Astrocyte (in vitro differentiated cells and primary cell): ENCODE measurements at places on chromosomes 1 and 21. TPM values are rescaled to one million over a fixed set of nuclear protein-coding genes. Genes with fewer than 3 reads are reported as not detected.
A peak's percentile ranks its signal among the peaks of the same experiment; 100 is the strongest.

DNA sequence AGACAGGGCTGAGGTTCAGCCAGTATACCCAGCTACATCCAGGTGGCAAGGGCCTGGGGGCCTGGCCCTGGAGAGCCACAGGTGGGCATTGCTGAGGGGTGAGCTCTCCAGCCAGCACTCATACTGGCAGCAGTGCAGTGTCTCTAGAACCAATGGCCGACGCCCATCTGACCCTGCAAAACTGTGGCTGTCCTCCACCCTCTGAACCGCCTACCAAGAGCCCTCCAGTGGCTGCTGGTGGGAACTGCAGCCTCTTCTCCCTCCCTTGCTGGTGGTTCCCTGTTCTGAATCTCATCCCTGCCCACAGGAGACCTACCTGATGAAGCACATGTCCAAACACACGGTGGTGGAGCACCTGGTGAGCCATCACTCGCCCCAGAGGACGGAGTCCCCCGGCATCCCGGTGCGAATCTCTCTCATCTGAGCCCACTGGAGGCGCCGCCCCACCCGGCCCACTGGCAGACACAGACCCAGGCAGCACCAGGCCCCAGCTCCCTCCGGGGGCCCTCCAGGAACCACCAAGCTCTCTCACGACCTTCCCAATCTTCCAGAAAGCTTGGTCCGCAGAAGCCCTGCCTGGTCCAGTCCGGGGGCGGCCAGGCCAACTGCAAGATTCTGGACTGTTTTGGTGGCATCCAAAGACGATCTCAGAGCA is 22.1 kb downstream of the A3GALT2 start:
- peak; percentile 12 for DNase-seq
- no peak overlapping the region for H3K4me3 ChIP-seq
- H3K4me1 ChIP-seq, result peaks cover 2% of the 10 kb centered on the region
- H3K36me3 ChIP-seq, result peaks cover 5% of the 10 kb centered on the region
- no peak overlapping the region for H3K27ac ChIP-seq

DNA sequence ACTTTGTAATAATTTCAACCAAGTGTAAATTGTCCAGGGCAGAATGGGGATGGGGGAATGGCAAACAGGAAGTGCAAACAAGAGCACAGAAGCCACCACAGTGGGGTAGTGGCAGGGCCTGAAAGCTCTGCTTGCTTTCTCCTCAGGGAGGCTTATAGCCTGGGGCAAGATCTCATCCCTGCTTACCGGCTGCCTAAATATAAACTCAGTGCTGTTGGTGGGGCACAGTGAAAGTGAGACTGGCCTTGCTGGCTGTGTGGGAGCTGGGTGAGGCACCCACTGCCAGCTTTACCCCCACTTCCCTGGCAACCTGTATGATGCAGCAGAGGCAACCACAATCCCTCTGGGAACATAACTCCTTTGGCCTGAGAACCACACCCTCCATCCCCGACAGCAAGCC is 15.2 kb downstream of the STYXL2 start:
- H3K27me3 ChIP-seq, result peaks cover 8% of the 10 kb centered on the region
- no peaks in the 10 kb centered on the region for H3K4me1 ChIP-seq
- DNase-seq, result no peak
- H3K27ac ChIP-seq, result no peak overlapping the region
- H3K36me3 ChIP-seq, result no peaks in the 10 kb centered on the region

GRCh38 chr1:111249960-111250359 is 22.4 kb downstream of the CHI3L2 start:
- H3K27me3 ChIP-seq, result no peaks in the 10 kb centered on the region
- no peak overlapping the region for H3K4me3 ChIP-seq
- H3K27ac ChIP-seq, result no peak overlapping the region
- H3K4me1 ChIP-seq, result no peaks in the 10 kb centered on the region

DNA sequence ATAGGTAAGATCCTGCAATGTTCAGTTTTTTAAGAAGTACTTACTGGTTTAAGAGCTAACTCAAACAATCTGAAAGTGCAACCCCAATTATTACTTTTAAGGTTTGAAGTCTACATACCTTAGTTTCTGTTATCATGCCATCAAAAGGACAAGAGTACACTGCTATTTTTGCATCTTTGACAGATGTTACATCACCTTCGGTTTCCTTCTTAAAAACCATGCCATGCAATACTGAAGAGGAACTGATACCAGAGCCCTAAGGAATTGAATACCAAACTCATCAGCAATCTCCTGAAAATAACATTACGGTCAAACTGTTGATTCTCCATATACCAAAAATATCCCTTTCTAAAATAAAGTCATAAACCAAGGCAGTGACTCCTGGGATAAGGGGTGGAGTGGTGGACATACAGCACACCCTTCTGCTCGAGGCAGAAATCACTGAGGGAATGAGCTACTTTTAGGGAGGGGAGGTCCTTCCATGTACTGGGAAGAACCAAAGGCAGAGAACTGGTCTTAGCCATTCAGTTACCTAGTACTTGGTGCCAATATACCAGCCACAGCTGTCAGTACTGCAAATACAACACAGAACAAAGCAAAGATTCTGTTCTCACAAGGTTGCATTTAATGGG is 8.5 kb downstream of the CCT8 start:
- H3K4me3 ChIP-seq, result no peak overlapping the region
- H3K27me3 ChIP-seq, result no peaks in the 10 kb centered on the region
- no peak overlapping the region for H3K27ac ChIP-seq
- DNase-seq, result no peak
- H3K36me3 ChIP-seq, result peaks cover 75% of the 10 kb centered on the region

- no peak overlapping the region for H3K4me3 ChIP-seq
- H3K27ac ChIP-seq, result no peak overlapping the region
- H3K36me3 ChIP-seq, result no peaks in the 10 kb centered on the region
- no peaks in the 10 kb centered on the region for H3K27me3 ChIP-seq
Measured at GRCh38 chr1:22048351-22049192, 3.9 kb upstream of the CDC42 start.

Gene NFASC
- 26.7 and 29.6 TPM in 2 replicates for total RNA-seq

Gene CD52
- 1.9 TPM in 1 of 2 replicates, not detected in the other for total RNA-seq

Gene STXBP3
- total RNA-seq, result 38.9 and 48.5 TPM in 2 replicates

Gene RSPO1
- total RNA-seq, result not detected in 2 replicates
